Cerebellum (tissue), 4 donors: ENCODE measurements at places on chromosomes 6 and 20. TPM values are rescaled to one million over a fixed set of nuclear protein-coding genes. Genes with fewer than 3 reads are reported as not detected.

The CRISP2 gene
- 0.54 TPM for total RNA-seq

The TCFL5 gene
- 9.3 TPM for total RNA-seq

The KCNK16 gene
- not detected for total RNA-seq

The MYO6 gene
- total RNA-seq: 35.8 TPM

The RSPO3 gene
- total RNA-seq: 7.4 TPM

The SLC35D3 gene
- 0.36 TPM for total RNA-seq

The OR2B3 gene
- not detected for total RNA-seq

The TFAP2D gene
- not detected for total RNA-seq
